Activated T-cell treated with anti-CD3 and anti-CD28 coated beads, Interleukin-2, amount 50 U/mL, for 24 hours (primary cell): ENCODE measurements at places on chromosomes 11 and 22.

DNA sequence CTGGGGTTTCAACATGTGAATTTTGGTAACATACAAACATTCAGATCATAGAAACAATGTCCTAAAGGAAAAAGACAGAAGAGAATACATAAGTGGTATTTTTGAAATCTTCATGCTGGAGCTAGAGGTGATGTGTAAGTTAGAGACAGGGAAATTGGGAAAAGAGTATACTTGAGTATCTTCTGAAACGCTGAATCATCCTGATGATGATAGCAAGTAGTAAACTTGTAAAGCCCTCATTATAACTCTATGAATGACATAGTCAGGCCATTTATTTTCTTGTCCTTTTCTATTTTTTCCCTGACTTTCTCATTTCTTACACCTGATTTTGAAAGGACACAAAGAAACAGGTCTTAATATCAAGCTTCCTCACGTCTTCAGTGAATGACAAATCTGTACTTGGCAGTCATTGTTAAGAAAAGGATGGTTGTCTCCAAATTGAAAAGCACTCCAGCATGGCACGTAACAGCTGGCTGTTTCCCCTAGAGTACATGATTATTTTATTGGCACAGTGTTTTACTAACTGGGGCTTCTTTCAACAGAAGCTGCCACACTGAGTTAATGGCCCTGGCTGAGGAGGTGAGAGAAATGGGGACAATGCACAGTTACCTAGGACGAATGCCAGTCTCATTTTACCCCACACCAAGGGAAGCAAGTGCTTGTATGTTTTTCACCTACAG lies 140.7 kb upstream of the CTSC start:
- no peak for DNase-seq

DNA sequence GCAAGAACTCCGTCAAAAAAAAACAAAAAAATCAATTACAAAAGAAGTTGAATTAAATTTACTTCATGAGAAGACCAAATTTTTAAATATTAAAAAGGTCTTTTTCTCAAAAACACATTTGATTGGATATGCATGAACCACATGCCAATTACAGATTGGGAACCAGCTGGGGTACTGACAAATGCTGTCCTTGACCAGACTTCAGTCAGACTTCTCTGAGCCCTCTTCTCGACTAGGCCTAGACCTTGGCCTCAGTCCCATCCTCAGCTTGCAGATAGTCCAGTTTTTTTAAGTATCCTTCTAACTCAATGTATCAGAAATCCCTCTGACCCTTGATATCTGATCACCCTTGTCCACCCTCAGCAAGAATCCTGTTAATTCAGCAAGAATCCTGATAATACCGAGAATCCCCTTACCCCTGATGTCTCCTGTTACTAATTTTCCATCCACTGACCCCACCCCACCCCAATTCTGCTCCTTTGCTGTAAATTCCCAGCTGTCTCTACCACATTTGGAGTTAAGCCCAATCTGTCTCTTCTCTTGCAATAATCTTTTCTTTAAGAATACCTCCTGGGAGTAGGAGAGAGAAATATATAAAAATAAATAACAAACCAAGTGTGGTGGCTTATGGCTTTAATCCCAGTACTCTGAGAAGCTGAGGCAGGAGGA lies 30.9 kb downstream of the OR4D9 start:
- no peak for DNase-seq

GRCh38 chr11:36053281-36053680 lies 109.4 kb downstream of the LDLRAD3 start:
- no peak for DNase-seq

DNA sequence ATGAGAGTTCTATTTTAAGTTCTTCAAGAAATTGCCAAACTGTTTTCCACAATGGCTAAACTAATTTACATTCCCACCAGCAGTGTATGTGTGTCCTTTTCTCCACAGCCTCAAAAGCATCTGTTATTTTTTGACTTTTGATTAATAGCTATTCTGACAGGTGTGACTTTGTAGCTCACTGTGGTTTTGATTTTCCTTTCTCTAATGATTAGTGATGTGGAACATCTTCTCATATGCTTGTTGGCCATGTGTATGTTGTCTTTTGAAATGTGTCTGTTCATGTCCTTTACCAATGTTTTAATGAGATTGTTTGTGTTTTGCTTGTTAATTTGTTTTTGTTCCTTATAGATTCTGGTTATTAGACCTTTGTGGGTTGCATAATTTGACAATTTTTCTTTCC lies 18.0 kb upstream of the RAB38 start:
- DNase-seq: no peak

DNA sequence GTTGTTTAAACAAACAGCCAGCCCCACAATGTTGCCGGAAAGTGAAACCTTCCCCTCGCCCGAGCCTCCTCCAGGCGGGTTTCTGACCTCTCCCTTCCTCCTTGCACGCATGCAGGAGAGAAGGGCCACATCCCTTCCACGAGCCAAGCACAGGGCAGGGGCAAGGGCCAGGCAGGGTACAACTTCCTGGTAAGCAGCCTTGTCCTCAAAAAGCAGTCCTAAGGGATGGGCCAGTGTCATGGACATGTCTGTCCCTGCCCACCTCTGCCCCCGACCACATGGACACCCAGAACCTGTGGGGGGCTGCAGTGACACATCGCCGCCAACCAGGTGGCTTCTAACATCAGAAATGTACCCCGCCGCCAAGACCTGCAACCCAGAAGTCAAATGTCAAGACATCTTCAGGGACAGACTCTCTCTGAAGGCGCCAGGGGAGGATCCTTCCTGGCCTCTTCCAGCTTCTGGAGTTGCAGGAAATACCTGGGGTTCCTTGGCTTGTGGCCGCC lies 145.3 kb downstream of the CRYBB2 start:
- DNase-seq: no peak

DNA sequence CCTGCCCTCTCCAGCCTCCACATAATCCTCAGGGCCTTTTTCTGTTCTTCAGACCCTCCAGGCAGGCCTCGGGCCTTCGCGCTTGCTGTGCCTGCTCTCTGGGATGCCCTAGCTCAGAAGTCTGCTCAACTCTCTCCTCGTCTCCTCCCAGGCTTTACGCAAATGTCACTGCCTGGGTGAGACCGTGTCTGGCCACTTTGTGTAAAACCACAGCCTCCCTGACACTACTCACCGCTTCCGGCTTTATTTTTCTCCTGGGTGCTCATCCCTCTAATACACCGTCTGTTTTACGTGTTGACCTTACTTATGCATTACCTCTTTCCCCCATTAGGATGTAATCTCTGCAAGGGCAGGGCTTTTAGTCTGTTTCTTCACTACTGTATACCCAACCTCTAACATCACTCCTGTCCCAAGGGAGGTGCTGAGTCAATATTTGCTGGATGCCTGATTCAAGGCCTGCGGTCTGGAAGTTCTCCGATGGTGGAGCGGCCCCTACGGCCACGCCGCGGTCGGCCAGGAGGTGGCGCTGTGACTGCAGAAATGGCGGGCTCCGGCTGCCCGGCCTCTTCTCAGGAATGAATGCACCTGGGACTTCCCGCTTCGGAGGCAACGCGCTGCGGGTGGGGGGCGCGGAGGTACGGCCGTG lies 58.2 kb upstream of the THY1 start:
- peak; percentile 84 for DNase-seq

GRCh38 chr11:65355013-65355775 lies 643 bp downstream of the TIGD3 start:
- peak; percentile 61 for DNase-seq

DNA sequence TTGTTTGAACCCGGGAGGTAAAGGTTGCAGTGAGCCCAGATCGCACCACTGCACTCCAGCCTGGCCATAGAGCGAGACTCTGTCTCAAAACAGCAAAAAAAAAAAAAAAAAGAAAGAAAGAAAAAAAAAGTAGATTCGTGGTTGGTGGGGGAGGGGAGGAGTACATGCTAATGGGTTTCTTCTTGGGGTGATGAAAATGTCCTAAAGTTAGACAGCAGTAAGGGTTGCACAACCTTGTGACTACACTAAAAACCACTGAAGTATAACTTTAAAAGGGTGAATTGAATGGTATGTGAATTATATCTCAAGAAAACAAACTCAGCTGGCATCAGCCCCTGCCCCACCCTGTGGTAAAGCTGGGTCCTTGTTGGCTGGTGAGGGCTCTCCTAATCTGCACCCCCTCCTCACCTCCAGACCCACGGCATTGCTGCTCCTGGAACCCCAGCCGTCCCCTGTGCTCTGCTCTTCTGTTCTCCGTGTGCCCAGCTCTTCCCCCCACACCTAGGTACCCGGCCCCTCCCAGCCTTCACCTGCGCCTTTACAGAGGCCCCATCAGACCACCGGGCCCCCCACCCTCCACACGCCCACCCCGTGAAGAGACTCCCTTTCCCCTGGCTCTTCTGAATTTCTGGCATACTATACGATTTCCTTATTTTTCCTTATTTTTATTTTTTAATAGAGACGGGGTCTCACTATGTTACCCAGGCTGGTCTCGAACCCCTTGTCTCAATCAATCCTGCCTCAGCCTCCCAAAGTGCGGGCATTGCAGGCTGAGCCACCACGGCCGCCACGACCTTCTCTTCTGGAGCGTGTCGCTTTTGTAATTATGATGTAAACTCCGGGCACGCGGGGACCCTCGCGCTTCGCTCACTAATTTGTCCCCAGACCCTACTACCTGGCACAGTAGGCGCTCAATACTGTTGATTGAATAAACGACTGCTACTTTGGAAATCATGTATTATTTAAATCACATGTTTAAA lies 924 bp upstream of the FADD start:
- DNase-seq: no peak

GRCh38 chr11:61359516-61359915 lies 2.2 kb downstream of the CYB561A3 start:
- no peak for DNase-seq

- no peak for DNase-seq
These were observed 55.0 kb upstream of the ARFGAP3 start for GRCh38 chr22:42912059-42912458.

GRCh38 chr11:34948696-34949095 lies 32.3 kb downstream of the PDHX start:
- no peak for DNase-seq

DNA sequence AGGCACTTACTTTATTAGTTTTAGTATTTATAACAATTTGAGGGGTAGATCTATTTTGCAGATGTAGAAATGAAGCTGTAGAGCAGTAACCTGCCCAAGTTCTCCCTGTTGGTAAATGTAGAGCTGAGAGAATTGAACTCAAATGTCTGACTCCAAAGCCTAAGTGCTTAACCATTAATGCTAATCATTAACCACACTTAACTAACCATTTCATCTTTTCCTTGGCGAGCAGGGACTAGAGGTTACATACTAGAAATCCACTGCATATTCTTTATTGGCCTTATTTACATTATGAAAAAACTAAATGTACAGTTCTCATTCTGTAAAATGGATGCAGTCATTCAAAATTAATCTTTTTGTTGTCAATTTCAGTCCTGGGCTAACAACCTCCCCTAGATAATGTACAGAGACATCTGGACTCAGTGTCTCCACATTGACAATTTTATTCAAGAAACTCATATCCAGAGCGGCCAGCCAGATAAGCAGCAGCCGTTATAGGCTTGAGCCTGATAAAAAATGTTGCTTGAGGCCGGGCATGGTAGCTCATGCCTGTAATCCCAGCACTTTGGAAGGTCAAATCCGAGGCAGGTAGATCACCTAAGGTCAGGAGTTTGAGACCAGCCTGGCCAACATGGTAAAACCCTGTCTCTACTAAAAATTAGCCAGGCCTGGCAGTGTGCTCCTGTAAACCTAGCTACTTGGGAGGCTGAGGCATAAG lies 76.7 kb upstream of the PICALM start:
- DNase-seq: no peak

GRCh38 chr11:61507962-61508861 lies at the start of gene LRRC10B:
TSS of gene LRRC10B (plus strand) at chr11:61508749. CDS start at chr11:61508999, 250 bp downstream.
- peak; percentile 55 for DNase-seq

DNA sequence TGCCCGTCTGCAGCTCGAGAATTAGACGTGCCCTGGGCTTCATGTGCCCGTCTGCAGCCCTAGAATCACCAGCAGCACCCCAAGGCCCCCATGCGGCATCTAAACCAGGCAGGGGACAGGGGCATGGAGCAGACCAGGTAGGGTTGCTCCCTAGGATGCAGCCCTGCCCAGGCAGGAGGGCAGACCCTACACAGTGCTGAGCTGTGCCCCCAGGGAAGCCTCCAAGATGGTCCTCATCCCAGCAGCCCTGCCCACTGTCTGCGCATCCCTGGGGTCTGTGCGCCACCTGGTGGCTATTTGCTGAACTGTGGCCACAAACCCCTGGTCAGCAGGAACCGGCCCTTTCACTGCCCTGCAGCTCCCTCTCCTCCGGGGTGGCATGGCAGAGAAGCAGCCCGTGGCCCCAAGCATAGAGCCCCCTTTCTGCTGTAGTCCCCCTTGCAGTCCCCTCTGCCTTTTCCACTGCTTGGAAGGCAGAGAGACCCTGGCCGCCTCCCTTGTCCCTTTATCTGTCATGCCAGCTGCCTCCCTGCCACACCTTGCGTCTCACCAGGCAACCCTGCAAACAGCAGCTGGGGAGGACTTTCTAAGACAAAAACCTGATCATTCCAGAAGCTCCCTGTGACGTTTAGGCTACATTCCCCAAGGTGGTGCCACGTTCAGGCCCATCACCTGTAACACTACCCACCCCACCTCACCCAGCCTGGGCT lies 86.6 kb downstream of the KCNQ1 start:
- DNase-seq: peak; percentile 84

- no peak for DNase-seq
These were observed at the start of gene TP53AIP1 for GRCh38 chr11:128942817-128943427. TSS of gene TP53AIP1 (minus strand) at chr11:128942871. CDS start at chr11:128937818, 5,053 bp downstream.

GRCh38 chr22:44620841-44621257 lies 81.2 kb upstream of the PRR5 start:
- no peak for DNase-seq

GRCh38 chr11:72859126-72859525 lies 44.9 kb downstream of the ATG16L2 start:
- DNase-seq: no peak

DNA sequence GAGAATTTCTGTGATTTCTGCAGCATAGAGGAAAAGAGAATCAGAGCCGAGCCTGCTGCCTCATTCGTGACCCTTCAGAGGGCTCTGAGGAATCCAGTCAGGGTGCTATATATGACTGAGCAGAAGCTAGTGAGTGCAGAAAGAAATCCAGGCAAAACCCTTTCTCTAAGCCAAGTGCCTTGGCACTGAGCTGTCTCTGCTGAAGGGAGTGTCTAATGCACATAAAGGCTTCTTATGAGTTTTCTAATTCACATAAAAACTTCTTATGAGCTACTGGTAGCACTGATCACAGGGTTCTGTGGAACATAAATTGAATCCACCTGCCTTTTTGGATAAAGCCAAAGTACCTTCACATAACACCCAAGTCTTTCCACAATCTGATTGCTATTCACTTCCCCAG lies 785.7 kb upstream of the CCDC90B start:
- DNase-seq: no peak

GRCh38 chr22:25563761-25564319 lies 635 bp upstream of the GRK3 start:
- DNase-seq: peak; percentile 35

GRCh38 chr11:11430431-11430830 lies 77.4 kb upstream of the CSNK2A3 start:
- DNase-seq: no peak

DNA sequence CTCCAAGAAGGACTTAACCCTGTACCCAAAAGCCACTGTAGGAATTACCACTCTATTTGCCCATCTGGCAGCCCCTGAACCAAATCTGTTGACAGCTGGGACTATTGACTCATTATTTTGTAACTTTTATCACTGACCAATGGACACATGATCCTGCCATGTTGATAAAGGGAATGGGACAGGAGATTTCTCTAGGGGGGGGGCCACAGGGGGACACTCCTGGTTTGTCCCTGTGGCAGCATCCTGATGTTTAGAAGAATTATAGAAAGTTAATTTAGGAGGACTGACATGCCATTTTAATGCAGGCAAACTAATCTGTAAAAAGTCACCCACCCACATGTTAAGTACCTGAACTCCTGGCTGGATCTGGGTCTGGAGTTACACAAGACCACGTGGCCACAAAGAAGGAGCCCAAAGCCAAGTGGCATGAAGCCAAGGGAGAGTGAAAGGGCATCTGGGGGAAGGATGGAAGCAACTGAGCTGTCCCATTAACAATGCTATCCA lies 558.1 kb downstream of the ETS1 start:
- no peak for DNase-seq
